ENCODE measurements at places on chromosomes 11 and 22. TPM values are rescaled to one million over a fixed set of nuclear protein-coding genes. Genes with fewer than 3 reads are reported as not detected.

IPO7 gene
- total RNA-seq: 115 TPM

CDC45 gene
- total RNA-seq: 22.9 TPM

IL18 gene
- total RNA-seq: 0.81 TPM

OR51B4 gene
- not detected for total RNA-seq

POTEH gene
- total RNA-seq: not detected

OSBP2 gene
- total RNA-seq: 1.3 TPM

SAA1 gene
- total RNA-seq: not detected

Measured in fibroblast of the aortic adventitia (primary cell).